Stimulated activated CD4-positive, alpha-beta T cell treated with anti-CD3 and anti-CD28 coated beads, Interleukin-15, amount 100 ng/mL, for 1 hour (primary cell): ENCODE measurements at places on chromosomes 7 and 10.

GRCh38 chr10:69398466-69398865 lies 18.3 kb downstream of the TACR2 start:
- no peak for DNase-seq

GRCh38 chr10:1668399-1668798 lies 68.9 kb downstream of the ADARB2 start:
- no peak for DNase-seq

DNA sequence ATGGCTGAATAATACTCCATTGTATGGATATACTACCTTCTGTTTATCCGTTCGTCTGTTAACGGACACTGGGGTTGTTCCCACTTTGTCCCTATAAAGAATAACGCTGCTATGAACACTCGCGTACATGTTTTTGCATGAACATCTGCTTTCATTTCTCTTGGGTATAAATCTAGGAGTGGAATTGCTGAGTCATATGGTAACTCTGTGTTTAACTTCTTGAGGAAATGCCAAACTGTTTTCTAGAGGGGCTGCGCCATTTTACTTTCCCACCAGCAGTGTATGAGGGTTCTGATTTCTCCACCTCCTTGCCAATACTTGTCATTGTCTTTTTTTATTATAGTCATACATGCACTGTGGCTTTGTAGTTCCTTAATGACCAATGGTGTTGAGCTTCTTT lies 20.6 kb upstream of the RASSF4 start:
- DNase-seq, result no peak

- no peak for DNase-seq
Measured at GRCh38 chr7:18513343-18513742, 17.8 kb downstream of the HDAC9 start.

- DNase-seq, result no peak
Measured at GRCh38 chr10:21954690-21955089, 48.8 kb downstream of the DNAJC1 start.

DNA sequence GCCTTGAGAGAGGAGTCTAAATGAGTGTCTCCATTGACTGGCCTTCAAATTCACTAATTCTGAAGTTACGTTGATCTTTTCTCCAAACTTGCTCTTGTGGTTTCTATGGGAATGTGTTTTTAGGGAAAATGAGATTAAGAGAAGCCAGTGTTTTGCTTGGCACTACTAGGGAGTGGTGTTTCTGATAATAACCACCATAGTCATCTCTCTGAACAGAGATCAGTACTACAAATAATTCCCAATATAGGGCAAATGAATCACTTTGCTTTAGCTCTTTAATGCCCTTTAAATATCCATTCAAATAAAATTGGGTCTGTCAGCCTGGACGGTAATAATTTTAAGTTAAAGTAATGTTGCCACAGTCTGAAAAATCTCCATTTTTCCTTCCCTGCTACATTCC lies 90.8 kb downstream of the NRF1 start:
- no peak for DNase-seq

DNA sequence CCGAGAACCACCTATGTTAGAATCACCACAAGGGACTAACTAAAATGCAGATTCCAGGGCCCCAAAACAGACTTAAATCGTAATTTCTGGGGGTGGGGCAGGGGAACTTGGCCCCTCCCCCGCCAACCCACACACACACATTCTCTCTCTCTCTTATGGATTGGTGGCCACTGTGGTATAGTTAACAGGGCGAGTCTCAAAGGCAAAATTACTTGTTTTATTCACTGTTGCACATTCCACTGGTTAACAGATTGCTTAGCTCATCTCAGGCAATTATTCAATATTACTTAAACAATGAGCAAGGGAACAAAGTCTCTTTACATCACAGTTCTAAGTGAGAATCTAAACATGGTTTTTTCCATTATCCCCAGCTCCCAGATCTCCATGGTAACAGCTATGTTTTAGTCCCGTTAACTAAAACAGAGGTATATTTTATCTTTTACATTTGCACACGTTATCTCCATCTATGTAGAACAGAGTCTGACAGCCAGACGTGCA lies 38.5 kb downstream of the IGF2BP3 start:
- no peak for DNase-seq

DNA sequence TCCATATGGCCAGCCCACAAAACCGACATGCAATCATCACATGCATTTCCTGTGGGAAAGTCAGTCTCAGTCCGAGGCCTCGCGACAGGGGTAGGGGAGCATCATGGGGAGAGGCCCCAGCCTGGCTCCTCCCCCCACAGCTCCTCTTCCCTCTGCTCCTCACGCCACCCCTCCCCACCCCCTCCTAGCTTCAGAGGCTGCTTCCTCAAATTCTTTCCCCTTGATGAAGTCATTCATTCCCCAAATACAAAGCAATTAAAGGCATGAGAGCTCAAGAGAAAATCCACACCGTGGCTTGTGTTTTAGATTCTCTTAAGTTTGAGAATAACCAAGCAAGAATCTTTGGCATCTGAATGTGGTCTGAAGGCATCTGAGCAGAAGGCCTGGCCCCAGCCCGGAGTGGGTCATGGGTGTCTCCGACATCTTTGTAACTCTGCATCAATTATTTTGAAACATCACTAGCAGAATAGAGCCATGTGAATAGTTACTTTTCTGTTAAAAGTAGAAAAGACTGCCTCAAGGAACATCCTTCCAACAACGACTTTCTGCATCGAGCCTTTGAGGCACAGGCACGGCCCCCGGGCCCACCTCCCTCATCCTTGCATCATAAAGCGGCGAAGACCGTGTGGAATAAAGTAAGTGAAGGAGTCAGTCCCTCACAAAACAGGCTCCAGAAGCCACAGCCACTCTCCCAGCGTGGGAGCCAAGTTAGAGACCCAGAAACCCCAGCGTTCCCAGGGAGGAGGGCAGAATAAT lies 90.9 kb downstream of the DIP2C start:
- no peak for DNase-seq

DNA sequence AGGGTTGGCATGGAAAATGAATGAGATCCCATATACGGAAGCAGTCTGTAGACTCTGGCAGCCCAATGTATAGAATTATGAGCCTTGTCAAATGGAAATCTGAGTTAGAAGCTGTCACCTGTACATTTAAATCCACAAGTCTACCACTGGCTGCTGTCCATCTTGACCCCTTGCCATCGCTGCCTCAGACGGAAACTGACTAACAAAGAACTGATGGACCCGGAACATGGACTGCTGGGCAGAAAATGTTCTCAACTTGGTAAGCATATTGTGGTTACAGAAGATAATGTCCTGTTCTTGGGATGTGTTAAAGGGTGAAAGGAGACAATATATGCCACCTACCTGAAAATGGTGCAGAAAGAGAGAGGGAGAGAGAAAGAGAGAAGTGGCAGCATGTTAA lies 37.5 kb downstream of the PARP12 start:
- no peak for DNase-seq

GRCh38 chr7:99642027-99642426 lies 25.3 kb downstream of the ZSCAN25 start:
- no peak for DNase-seq

DNA sequence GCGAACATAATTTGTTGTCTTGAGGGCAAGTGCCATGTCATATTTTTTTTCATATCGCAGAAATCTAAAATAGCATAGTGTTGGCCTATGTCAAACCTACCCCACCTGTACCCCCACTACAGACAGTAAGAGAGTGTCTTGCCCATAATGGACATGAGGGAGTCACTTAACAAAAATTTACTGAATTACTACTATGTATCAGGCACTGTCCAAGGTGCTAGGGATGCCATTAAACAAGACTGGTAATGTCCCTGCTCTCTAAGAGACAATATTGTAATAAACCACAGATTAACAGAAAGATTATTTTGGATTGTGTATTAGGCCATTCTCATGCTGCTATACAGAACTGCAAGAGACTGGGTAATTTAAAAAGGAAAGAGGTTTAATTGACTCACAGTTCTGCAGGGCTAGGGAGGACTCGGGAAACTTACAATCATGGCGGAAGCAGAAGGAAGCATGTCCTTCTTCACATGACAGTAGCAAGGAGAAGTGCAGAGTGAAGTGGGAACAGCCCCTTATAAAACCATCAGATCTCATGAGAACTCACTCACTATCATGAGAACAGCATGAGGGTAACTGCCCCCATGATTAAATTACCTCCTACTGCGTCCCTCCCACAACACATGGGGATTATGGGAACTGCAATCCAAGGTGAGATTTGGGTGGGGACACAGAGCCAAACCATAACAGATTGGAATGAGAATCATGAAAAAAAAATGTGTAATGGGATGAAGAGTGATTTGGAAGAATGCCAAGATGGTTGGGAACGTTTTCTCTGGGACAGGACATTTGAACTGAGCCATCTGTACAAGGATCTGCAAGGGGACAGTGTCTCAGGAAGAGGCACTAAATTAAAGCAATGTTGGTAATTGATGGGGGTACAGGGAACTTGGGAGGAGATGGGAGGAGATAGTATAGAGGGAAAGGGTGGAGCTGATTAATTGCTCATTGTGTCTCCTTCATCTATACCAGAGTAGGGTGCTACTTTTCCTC lies 108.5 kb downstream of the FAM107B start:
- no peak for DNase-seq

DNA sequence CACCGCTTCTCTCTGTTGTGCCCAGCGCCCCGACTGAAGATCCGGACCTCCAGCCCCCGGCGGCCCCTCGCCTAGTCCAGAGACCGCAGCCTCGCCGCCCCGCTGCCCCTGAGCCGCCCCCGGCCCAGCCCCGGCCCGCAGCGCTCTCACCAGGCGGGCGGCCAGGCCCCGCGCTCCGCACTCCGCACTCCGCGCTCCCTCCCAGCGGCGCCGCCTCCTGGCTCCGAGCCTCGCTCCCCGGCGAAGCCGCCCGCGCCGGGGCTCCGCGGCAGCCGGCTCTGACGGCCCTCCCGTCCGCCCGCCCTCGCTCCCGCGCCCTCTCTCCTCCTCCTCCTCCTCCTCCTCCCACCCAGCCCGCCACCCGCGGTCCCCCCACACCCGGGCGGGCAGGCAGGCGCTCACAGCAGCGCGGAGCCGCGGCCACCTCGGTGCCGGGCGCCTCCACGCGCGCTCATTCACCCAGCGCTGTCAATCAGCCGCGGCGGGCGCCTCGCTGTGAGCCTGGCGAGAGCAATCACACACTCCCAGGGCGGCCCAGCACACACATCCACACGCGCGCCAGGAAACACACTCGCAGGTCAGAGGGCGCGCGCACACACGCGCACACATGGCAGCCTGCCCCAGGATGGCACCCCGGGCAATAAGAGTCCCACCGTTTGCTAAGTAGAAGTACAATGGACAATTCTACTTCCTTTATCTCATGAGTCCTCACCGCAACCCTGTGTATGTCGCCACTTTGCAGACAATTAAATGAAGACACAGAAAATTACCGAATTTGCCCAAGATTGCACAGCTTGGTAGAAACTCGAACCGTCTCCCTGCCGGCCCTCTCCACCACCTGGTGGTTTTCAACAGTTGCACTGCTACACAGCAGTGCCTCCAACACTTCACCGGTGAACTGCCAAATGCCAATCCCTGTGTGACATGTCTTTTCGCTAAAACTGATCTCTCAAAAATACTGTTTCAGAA lies at the start of gene PRRT4:
Gene PRRT4 (minus strand): TSS at position 280 of the 969 bp plus-strand sequence.
- no peak for DNase-seq

GRCh38 chr7:26675143-26675887 lies 189.1 kb downstream of the SKAP2 start:
- no peak for DNase-seq

DNA sequence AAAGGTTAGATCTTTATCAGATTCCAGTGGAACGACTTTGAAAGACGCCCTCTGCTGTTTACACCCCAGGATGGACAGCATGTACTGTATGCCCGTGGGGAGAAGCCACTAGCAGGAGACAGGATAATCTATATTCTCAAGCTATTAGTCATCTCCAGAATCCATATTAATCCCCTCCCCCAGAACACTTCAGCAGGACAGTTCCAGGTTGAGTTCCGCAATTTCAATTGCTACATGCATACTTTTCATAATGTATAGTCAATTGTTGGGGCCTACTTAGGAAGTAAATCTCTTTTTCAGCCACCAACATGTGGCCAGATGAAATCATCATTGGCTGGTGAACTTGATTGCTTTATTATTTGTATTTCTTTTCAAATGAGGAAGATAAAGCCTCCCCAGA lies 313.1 kb upstream of the SMIM30 start:
- no peak for DNase-seq

DNA sequence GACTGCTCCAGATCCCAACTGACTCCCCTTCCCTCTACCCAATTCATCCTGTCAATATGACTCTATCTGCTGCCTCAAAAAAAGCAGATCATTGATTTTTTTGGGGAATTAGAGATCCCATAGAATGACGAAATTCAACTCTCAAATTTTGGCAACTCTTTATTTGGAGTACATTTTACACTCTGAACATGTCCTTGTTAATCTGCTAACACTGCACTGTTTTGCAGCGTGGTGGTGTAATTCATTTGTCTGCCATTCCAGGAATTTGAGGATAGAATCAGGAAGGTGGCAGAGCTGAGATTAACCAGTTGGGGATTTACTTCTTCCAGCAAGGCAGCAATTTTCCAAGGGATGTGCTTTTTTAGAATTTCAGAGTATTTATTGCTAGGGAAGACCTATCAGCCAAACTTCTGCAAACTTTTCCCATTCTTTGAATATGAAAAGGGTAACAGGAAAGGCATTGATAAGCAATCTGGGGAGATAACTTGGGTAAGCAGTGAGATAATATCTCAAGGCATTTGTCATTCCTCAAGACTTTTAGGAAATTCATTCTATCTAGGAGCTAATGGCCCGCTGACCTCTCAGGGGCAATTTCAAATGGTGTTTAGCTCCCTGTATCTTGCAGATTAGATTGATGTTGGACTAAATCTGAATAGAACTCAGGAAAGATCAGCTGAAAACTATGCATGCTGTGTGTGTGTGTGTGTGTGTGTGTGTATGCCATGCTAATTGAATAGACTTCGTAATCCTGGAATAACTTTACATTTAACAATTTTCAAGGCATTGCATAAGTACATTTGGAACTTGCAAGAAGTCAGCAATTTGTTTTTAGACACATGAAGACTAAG lies 9.7 kb downstream of the BAMBI start:
- DNase-seq, result no peak

- DNase-seq, result no peak
Measured at GRCh38 chr10:96244354-96244753, 27.0 kb downstream of the BLNK start.

DNA sequence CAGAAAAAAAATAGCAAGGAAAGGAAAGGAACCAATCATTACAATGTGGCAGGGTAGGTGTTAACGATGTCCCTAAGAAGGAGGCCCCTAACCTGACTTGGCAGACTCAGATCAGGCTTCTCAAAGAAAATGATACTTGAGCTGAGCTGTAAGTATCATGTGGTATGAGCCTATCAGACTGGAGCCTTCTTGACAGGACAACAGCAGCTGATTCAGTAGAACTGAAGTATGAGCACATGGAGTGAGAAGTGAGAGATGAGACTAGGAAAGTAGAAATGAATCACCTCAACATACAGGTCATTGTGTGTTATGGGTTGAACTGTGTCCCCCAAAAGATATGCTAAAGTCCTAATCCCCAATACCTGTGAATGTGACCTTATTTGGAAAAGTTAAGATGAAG lies 66.3 kb downstream of the MTERF1 start:
- DNase-seq, result no peak

DNA sequence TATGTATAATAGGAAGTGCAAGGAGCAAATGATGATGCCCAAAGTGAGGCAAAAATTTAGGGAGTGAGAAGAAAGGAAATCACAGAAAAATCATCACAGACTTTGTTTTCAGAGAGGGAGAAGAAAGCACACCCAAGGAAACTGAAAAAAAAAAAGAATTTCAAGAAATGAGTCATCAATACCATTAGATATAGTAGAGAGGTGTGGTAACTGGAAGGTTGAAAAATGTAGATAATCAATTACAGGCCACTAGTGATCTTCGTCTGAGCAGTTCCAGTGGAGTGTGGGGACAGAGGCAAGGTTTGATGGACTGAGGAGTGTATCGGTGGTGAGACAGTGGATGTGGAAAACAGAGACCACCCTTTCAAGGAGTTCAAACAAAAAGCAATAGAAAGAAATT lies 31.7 kb downstream of the ASB4 start:
- no peak for DNase-seq

- peak; percentile 11 for DNase-seq
Measured at GRCh38 chr7:151520419-151521261, 945 bp upstream of the RHEB start.
